ENCODE measurements at places on chromosomes 1 and 21. TPM values are rescaled to one million over a fixed set of nuclear protein-coding genes. Genes with fewer than 3 reads are reported as not detected.

DNA sequence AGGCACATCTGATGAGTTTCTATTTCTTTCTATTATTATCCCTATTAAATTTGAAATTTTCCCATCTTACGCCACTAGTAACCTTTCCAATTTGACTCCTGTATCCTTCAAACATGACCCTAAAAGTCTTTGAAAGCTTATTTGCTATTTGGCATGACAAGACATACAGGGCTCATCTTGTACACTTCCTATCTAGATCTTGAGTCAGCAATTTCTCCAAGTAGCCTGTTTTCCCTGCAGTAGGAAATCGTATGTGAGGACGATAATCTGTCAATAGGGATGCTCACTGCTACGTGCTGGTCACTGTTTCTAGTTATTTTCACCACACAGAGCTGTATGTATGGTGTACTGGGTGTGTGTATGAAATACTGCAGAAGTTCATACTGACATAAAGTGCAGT is 142.7 kb downstream of the CDC42BPA start:
- no peak for DNase-seq

DNA sequence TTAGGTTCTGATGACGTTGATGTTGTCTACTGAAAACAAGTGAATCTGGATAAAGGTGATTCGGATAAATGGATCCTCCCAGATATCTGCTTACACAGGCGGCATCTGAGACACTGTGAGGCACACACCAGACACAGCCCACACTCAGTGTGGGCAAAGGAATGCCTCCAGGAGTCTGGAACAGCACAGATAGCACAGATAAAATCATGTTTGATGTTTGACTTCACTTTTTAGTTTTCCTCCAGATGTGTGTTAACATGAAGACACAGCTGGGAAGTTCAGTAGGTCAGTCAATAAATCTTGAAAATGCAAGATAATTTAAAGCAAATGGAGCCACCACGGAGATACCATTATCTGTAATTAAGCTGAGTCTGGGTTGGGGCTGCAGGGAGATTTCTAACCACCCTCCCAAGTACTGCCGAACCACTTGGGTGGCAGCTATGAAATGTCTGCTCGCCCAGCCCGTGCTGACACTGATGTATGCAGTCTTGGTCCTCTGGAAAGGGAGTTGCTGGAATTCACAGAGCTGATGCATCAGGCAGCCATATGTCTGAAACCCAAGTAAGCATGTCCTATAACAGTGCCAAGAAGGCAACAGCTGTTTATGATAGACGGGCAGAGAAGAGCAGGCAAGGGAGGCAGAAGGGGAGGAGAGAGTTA is 11.7 kb downstream of the CAPN9 start:
- DNase-seq: no peak

Gene FOXO6
- not detected for total RNA-seq

Gene FMO4
- 1.5 TPM for total RNA-seq

GRCh38 chr1:222824641-222825040 is 9.8 kb downstream of the DISP1 start:
- no peak for DNase-seq

DNA sequence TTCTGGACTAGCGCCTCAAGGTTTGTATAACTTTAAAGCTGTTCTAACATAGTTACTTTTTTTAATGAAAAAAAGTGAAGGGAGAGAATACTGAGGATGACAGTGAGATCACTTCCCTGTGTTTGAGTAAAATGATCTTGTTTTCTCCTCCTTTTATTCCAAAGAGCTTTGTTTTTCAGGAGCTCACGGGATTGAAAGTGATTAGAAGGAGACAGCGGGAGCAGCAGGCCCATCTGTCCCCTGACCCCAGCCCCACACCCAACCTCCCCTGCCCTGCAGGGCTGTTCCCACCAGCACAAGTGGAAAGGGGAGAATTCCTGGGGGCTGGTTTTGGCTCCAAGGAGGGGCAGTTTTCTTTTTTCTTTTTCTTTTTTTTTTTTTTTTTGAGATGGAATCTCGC is 2.1 kb upstream of the DNMT3L start:
- DNase-seq: no peak

GRCh38 chr1:160752924-160753323 is 13.9 kb downstream of the SLAMF7 start:
- no peak for DNase-seq

Gene DNAJC28
- 0.12 TPM for total RNA-seq

Gene NEXN
- 0.24 TPM for total RNA-seq

DNA sequence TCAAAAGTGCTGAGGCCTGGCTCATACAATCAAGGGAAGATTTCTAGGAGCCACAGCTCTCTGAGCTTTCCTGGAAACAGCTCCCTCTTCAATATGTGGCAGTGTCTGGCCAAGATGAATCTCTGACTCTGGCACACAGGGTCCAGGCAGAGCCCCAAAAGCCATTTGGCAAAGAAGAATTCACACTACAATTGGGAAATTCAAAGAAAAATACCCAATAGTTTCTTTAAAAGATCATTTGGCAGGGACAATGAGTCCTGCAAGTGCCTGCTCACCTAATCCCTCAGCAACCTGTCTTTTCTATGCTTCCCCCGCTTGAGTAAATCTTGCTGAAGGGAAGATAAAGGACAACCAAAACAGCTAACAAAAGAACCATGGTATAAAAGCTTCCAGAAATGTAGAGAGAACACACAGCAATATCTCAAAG is 124.6 kb downstream of the TGFBR3 start:
- DNase-seq: no peak

Gene ADAMTS5
- total RNA-seq: not detected

GRCh38 chr21:32682696-32683474 is 44.9 kb downstream of the SYNJ1 start:
- no peak for DNase-seq

- no peak for DNase-seq
Measured at GRCh38 chr1:90045853-90046563, 51.1 kb downstream of the ZNF326 start.

DNA sequence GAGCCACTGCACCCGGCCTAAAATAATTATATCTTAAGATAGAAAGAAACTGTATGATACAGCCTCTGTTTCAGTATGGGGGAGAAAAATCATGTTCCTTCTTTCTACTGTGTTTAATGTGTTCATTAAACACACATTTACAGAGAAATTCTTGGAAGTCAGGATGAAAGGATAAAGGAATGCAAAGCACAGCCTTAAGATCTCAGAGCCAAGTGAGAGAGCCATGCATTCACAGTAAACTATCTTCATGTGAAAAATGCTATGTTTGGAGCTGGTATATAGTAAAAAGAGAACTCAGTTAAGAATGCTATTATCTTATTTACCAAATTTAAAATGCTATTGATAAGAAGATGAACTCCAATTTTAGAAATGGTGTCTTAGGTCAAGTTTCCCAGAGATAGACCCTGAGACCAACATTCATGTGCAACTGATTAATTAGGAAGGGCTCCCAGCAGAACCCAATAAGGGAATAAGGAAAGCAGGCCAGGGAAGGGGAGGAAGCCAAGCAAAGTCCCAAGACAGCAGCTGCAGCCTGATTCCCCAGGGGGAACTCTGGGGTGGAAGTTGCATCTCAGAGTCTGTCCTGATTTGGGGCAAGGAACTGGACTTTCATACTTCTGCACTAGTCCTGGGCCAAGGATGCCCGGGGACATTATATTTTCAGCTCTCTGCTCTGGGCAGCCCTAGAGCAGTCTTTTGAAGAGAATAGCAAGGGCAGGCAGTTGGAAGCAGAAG is 130.0 kb upstream of the ZNF648 start:
- DNase-seq: no peak

Gene RASSF5
- 221 TPM for total RNA-seq

- DNase-seq: no peak
Measured at GRCh38 chr1:223334156-223334555, 29.8 kb downstream of the SUSD4 start.

Gene PTPRF
- total RNA-seq: 0.69 TPM

DNA sequence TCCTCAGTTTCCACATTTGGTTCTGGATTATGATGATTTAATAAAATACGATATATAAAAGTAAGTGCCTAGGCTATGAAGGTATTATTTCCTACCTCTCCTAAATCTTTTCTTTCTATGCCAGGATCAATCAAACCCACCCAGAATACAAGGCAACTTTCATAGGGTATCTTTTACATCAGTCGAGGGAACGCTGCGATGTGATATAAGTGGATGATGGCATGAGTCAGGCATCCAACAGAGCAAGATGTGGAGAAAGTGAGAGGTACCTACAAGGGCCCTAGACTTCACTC is 781 bp downstream of the TTLL7 start:
- DNase-seq: no peak

GRCh38 chr1:202235856-202236837 is 42.5 kb downstream of the LGR6 start:
- peak; percentile 47 for DNase-seq

Gene OR2W3
- 0.22 TPM for total RNA-seq
